ENCODE measurements at places on chromosomes 13 and 19.

DNA sequence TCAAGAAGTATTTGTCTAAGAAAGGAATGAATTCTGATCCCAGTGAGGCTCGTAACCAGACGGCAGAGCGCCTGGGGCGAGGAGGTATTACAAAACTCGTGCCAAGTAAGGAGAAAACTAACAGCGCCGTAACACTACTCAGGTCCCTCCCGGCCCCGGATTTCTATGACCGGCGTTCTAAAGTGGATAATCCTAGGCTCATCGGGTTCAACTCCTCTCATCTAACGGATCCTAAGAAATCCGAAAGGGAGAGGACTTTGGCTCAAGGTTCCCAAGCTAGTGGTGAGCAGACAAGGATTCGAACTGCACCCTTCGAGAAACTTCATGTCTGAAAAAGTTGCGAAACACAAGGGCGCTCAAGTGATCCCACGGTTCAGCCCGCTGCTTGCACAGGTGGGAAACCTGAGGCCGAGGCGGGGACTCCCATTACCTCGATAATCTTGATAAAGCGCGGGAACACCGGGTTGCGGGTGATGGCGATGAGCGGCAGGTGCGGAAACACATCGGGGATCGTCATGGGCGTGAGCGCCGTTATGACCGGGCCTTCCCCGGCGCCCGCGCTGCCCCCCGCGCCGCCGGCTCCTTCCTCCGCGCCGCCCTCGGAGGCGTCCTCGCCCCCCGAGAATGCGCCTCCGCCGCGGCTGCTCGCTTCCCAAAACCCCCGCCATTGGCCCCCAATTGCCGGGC lies 529 bp downstream of the LONP1 start:
- no peak for DNase-seq

GRCh38 chr13:112934078-112934477 lies 34.9 kb upstream of the MCF2L start:
- DNase-seq: no peak

DNA sequence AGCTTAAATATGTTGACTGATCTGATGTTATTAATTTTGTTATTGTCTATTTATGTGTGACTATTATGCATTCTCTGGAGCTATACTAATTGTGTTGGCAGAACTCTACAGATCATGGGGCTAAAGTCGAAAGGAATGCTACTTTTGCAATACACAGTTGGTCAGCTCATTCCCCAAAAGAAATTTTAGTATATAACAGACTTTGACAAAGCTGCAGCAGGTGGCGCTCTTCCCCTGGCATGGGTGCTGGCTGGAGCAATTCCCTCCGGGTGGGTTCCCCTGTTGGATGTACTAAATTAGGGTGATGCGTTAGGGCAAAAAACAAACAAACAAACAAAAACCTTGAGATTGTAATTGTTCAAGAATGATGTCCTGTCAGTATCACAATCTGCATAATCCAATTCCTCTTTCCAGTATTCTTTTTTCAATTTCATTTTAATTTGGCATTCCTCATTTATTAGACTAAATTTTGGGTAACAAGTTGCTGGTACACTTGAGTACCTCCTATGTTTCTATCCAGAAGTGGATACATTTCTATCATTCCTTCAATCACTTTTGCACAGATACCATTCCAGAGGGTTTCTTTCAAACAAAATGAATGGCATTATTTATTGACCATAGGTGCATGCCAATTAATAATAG lies 322.8 kb upstream of the EDNRB start:
- DNase-seq: no peak

DNA sequence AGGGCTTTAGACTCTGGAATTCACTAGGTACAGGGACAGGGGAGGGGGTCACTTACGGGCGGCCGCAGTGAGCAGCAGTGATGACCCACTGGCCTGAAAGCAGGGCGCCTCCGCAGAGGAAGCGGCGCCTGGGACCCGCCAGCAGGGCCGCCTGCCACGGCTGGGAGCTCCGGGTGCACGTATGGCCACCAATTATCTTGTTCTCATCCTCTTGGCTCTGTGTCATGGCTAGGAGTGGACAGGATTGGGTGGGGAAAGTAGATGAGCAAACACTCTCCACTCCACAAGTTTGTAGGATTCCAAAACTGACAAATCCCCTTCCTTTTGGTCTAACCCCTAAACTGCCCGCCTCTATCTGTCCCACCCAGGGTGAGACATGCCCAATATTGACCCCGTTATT lies 1.2 kb downstream of the KLK14 start:
- no peak for DNase-seq

DNA sequence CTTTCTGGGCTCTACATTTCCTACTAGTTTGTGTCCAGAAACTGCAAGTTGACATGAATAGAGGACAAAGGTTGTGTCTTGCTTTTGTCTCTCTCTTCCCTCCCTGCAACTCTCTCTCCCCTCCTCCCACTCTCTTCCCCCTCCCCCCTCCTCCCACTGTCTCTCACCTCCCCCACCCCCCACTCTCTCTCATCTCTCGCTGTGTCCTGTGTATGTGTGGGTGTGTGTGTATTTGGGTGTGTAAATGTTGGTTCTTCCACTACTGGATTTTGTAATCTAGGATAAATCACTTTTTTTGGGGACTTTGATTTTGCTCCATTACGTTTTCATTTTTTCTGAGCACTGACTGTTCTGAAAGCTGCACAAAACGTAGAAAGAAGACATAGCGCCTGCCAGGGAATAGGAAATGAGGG lies 48.4 kb downstream of the AKAP11 start:
- no peak for DNase-seq

DNA sequence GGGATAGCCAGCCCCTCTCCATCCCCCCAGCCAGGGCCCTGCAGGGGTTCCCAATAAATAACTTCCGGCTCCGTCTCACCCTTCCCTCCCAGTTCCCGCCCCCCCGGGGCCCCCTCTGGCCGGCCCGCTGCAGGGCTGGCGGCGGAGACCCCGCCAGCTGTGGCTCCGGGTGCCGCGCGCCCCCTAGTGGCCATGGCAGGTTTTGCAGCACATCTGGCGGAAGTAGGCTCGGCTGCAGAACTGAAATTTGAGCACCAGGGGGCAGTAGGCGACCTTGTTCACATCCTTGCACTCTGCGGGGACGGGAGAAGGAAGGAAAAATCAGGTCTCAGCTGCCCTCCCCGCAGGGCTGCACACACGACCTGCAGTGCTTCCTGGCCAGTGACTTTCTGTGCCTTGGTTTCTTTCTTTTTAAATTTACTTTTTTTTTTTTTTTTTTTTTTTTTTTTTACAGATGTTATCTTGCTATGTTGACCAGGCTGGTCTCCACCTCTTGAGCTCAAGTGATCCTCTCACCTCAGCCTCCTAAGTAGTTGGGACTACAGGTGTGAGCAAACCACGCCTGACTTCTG lies 3.6 kb upstream of the MYO1F start:
- DNase-seq: no peak

DNA sequence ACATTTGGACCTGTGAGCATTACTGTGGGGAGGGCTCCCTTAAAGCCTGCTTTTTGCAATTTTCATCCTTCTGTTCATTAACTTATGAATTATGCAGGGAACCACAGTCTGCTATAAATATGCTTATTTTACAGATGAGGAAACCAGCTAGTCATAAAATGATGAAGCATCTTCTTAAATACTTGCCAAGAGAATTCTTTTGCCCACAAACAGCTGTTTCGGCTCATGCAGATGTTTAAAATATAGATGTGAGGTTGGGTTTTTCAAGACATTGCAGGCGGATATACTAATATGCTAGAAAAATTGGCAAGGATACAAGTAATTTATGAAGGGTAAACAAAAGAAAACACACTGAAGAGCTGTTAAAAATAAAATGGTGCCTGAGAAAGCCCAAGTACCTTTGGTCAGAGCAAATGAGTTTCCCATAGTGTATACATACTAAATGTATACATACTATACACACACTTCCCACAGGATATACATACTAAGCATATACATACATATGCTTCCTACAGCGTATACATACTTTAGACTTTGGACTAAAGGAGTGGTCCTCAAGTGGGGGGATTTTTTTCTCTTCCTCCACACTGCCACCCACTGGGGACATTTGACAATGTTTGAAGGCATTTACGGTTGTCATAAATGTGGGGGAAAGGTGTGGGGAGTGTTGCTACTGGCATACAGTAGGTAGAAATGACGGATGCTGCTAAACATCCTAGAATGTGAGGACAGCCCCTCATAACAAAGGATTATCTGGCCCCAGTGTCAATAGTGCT lies 164.9 kb upstream of the CSNK1A1L start:
- DNase-seq: no peak

- DNase-seq: no peak
Observed at GRCh38 chr13:93249364-93250306, 23.0 kb downstream of the GPC6 start.

DNA sequence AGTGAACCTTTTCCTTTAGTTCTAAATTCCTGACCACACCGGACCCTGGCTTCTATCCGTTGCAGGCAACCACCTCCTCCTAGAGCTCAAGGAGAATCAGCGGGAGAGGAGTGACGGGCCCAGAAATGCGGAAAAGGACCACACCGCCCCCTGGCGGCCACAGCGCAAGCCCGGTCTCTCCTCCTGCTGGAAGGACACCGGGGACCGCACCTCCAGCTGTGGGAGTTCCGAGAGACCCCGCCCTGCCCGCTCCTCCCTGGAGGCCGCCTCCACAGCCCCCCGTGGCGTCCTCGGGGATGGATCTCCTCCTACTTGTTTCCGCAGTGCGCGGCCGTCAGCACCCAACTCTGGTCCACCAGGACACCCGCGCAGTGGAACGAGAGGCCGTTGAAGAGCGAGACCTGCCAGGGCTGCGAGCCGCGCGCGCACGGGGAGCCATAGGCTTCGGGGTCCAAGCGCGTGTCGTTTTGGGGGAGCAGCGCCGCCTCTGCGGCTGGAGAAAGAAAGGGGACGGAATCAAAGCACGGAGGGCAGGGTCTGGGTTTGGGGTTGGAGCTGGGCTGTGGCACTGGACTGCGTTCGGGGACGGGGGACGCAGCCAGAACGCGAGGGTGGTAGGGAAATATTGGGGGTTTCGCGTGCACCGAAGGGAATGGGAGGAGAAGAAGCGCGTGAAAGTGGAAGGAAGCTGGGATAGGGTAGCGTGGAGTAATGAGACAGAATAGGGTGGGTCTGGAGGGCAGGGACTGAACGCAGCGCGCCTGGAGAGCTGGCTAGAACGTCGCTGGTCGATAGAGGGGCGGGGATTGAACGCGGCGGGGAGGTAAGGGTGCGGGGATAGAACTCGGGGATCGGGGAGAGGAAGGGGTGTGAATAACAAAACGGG lies 2.5 kb downstream of the KLK10 start:
- DNase-seq: no peak

DNA sequence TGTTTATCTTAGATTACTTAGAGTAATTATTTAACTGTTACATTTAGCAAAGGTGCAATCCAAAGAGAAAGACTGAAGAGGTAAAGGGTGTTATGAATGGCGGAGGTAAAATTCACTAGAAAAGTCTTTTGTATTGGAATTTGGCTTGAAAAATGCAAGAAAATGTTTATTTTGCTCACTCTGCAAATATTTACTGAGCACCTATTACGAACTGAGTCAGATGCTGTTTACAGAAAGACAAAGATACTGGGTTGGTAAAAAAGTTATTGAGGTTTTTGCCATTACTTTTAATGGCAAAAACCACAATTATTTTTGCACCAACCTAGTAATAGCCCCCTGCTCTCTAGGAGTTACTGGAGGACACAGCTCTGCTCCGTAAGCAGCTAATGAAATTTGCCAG lies 135.2 kb downstream of the RBM26 start:
- DNase-seq: no peak

DNA sequence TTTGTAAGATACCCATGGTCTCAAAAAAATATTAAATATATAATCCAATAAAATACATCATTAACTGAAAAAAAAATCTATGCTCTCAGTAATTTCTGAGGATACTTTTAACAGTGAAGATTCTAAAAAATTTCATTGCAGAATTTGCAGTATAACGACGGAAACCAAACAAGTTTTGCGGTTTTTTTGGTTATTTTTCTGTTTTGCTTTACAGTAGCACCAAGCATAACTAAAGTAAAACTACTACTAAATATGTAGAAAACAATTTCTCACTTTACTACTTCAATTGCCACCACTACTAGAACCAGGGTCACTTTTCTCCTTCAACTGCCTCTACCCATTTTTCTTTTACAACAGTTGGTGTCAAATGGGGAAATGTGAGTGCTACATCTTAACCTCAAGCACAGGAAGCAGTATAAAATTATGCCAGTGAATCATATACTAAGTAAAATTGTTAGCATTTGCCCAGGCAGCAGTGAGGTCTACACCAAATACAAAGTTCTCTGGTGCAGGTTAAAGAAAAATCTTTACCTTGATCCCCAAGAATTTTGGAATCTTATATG lies 24.1 kb downstream of the MICU2 start:
- DNase-seq: no peak

- peak; percentile 55 for DNase-seq
Observed at GRCh38 chr19:45467456-45468158, at the start of gene FOSB. Gene FOSB, plus strand, starts transcription at chr19:45467996. Its CDS starts 591 bp downstream, at chr19:45468587.

DNA sequence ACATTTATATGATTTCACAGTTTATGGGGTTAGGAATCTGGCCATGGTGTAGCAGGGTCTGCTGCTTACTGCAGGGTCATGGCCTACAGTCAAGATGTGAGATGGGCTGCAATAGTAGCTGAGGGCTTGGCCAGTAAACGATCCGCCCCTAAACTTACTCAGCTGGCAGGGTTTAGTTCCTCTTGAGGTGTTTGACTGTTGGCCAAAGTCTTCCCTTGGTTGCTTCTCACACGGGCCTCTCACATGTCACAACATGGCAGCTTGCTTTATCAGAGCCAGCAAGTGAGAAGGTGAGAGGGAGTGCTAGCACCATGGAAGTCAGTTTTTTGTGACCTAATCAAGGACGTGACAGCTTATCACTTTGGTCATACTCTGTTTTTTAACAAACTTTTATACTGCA lies 77.1 kb downstream of the DNAJC3 start:
- no peak for DNase-seq

DNA sequence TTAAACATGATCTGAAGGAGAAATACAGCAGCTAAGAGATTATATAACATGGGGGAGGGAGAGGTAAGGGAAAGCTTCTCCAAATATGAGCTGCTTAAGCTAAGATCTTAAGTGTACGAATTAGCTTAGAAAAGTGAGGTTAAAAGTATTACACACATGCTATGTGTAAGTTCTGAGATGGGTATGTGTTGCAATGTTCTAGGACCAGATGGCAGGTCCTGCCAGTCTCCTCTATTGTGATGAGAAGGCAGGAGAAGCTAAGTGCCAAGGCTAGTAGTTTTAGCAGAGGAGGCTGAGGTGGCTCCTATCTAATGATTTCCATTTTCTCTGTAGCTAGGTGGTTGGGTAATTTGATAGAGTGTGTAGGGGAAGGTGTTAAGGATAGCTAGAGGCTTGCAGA lies 57.6 kb downstream of the MICU2 start:
- DNase-seq: no peak

DNA sequence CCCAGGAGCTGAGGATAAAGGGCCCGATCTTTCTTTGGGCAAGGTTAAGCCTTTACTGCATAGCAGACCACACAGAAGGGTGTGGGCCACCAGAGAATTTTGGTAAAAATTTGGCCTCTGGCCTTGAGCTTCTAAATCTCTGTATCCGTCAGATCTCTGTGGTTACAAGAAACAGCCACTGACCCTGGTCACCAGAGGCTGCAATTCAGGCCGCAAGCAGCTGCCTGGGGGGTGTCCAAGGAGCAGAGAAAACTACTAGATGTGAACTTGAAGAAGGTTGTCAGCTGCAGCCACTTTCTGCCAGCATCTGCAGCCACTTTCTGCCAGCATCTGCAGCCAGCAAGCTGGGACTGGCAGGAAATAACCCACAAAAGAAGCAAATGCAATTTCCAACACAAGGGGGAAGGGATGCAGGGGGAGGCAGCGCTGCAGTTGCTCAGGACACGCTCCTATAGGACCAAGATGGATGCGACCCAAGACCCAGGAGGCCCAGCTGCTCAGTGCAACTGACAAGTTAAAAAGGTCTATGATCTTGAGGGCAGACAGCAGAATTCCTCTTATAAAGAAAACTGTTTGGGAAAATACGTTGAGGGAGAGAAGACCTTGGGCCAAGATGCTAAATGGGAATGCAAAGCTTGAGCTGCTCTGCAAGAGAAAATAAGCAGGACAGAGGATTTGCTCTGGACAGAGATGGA lies 8.4 kb upstream of the CEACAM19 start:
- no peak for DNase-seq

All from NCI-H2081 treated with DMSO at 0.1 percent for 48 hours (cell line).